ENCODE measurements at places on chromosomes 13 and 19. TPM values are rescaled to one million over a fixed set of nuclear protein-coding genes. Genes with fewer than 3 reads are reported as not detected.

DNA sequence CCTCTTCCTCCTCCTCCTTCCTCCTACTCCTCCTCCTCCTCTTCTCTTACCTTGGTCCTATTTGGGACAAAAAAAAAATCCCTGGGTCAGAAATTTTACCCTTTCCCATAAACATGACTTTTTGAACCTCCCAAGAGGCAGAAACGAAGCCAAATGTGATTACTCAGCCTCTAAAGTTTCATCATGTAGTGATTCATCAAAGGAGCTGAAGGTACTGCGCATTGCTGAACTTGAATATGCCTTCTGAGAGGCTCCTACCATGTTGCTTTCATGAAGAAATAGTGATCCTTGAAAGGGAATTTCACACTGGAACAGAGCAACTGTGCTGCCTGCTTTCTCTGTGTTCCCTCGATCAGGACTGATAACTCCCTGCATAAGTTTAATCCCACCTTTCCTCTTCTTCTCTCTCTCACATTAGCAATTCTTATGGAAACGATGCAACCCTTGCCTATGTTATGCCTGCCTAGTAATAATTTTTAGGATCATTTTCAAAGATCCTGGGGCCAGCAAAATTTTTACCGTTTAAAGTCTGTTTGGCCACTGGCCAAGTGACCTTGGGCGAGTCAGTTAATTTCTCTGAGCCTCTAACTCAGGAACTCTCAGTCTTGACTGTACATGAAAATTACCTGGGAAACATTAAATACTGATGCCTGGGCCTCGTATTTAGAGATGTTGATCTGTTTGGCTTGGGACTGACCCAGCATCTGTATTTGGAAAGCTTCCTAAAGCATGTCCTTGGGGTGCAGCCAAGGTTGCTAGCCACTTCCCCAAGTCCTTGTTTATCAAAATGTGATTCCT lies 149.5 kb downstream of the DCT start:
- DNase-seq, result no peak

- DNase-seq, result no peak
These were observed 160.3 kb downstream of the ITGBL1 start for GRCh38 chr13:101612735-101613134.

DNA sequence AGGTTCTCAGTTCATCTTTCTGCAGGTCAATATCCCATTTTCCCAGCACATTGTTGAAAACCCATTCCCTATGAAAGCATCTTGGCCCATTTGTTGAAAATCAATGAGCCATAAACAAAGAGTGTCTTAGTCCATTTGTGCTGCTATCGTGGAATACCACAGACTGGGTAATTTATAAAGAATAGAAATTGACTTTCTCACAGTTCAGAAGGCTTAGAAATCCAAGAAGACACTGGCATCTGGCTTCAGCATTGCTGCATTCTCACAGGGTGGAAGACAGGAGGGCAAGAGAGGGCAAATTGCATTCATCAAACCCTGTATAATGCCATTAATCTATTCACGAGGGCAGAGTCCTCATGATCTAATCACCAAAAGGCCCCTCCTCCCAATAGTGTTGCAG lies 34.1 kb downstream of the ZNF823 start:
- no peak for DNase-seq

GRCh38 chr13:49098771-49099512 lies 121.2 kb upstream of the MLNR start:
- no peak for DNase-seq

GRCh38 chr13:106636492-106636891 lies 68.6 kb upstream of the ARGLU1 start:
- DNase-seq, result no peak

- DNase-seq, result no peak
These were observed 2.0 kb upstream of the GAPDHS start for GRCh38 chr19:35531291-35531690.

The CLDN10 gene
- not detected for total RNA-seq

DNA sequence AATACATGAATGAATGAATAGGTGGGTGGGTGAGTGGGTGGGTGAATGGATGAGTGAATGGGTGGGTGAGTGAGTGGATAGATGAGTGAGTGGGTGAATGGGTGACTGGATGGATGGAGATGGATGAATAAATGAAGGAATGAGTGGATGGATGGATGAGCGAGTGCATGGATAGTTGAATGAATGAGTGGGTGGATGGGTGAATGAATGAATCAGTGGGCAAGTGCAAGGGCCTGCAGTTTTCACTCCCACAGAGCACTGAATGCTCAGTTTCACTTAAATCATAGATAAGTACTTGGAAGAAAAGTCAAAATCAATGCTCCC lies 12.4 kb downstream of the GAS6 start:
- no peak for DNase-seq

Measured in ureter (tissue), 1 donor.